GOT3 (cell line): ENCODE measurements at places on chromosomes 1 and 21.

GRCh38 chr1:40305451-40305850 lies 11.6 kb downstream of the COL9A2 start:
- DNase-seq: no peak

- DNase-seq: no peak
These were observed 50.2 kb downstream of the LPAR3 start for GRCh38 chr1:84842748-84843231.

DNA sequence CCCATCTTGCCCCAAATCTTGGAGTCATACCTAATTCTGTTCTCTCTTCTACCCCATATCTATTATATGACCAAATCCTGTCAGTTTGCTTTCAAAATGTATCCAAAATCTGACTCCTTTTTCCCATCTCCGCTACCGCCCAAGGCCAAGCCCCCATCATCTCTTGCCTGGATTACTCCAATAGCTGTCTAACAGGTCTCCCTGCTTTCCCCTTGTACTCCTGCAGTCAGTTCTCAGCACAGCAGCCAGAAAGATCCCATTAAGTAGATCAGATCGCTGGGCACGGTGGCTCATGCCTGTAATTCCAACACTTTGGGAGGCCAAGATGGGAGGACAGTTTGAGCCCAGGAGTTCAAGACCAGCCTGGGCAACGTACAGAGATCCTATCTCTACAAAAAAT lies 19.8 kb downstream of the IQGAP3 start:
- DNase-seq: no peak

DNA sequence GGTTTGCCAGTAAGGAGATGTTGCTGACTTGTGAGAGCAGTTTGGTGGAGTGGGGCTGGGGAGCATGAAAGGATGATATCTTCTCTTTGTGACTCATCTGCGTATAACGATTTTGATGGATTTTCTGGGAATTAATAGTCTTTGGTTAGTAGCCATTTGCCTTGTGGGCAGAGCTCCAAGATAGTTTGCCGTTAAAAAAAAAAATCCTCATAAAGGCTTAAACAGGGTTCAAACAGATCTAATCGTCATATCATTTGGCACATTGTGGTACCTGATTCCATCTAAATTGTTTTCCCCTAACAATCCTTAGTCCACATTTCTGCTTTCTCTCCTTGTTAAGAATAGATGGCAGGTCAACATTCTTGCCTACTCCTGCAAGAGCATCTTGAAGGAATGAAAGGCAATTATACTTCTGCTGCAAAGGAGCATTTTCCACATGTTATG lies 168.0 kb downstream of the PPP1R12B start:
- DNase-seq: no peak
